Ascending aorta (tissue), 2 donors: ENCODE measurements at places on chromosomes 1 and 21. TPM values are rescaled to one million over a fixed set of nuclear protein-coding genes. Genes with fewer than 3 reads are reported as not detected.

GRCh38 chr1:194252199-194252598 lies 1065.8 kb upstream of the B3GALT2 start:
- no peak overlapping the region for H3K27ac ChIP-seq
- no peak overlapping the region for H3K4me3 ChIP-seq
- no peaks in the 10 kb centered on the region for H3K36me3 ChIP-seq
- H3K27me3 ChIP-seq, result no peaks in the 10 kb centered on the region
- no peak for DNase-seq

GRCh38 chr1:164466001-164466421 lies 93.0 kb upstream of the PBX1 start:
- DNase-seq, result no peak
- no peak overlapping the region for H3K27ac ChIP-seq
- no peaks in the 10 kb centered on the region for H3K4me1 ChIP-seq
- no peaks in the 10 kb centered on the region for H3K27me3 ChIP-seq

DNA sequence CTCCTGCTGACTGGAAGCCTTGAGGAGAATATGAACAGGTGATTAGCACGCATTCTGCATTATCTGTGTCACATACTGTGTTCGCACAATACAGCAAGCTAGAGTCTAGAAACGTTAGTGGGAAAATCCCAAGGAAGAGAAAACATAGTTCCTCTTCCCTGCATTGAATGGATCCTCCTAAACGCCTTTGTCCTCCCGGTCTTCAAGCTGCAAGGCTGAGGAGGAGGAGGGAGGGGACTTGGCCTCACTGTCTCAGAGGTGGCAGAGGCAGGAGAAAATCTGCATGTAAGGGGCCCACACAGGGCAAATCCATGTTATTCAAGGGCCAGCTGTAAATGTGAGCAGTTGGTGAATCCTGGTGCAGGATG lies 34.4 kb downstream of the WNT9A start:
- H3K27me3 ChIP-seq, result no peaks in the 10 kb centered on the region
- no peak overlapping the region for H3K4me3 ChIP-seq
- DNase-seq, result no peak
- no peaks in the 10 kb centered on the region for H3K36me3 ChIP-seq
- H3K27ac ChIP-seq, result no peak overlapping the region
- no peaks in the 10 kb centered on the region for H3K4me1 ChIP-seq

DNA sequence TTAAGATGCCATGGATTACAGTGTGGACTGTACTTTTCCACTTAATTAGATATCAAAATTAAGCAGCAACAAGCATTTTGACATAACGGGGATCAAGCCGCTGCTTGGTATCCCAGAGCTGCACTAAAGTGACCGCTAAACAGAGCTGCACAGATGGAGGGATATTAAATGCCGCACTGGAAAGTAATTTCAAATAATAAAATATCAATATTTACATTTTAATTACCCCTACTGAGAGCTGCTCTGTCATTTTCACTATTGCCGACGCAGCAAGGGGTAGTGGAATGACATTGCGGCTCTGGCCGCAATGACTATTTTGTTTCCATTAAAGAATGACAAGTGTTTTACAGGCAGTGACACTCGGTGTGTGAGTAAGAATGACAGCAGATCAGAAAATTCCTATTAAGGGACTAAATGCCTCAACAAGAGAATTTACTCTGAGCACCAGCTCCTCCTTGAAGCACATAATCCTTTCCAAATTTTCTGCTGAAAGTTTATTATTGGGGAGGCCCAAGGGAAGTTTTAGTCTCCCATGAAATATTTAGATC lies 109.1 kb upstream of the USH2A start:
- no peak for DNase-seq
- no peaks in the 10 kb centered on the region for H3K36me3 ChIP-seq
- H3K4me3 ChIP-seq, result no peak overlapping the region
- H3K27me3 ChIP-seq, result no peaks in the 10 kb centered on the region
- H3K27ac ChIP-seq, result no peak overlapping the region
- H3K4me1 ChIP-seq, result no peaks in the 10 kb centered on the region

GRCh38 chr1:119964673-119965363 lies 68.5 kb upstream of the ADAM30 start:
- H3K4me1 ChIP-seq, result no peaks in the 10 kb centered on the region
- no peak for DNase-seq
- peak overlapping the region; percentile 74 for H3K27ac ChIP-seq
- H3K27me3 ChIP-seq, result no peaks in the 10 kb centered on the region
- peaks cover 21% of the 10 kb centered on the region for H3K36me3 ChIP-seq

- H3K27me3 ChIP-seq, result no peaks in the 10 kb centered on the region
- no peaks in the 10 kb centered on the region for H3K4me1 ChIP-seq
- no peak for DNase-seq
- H3K27ac ChIP-seq, result no peak overlapping the region
- no peaks in the 10 kb centered on the region for H3K36me3 ChIP-seq
Observed at GRCh38 chr1:101898137-101898536, 98.6 kb downstream of the OLFM3 start.

DNA sequence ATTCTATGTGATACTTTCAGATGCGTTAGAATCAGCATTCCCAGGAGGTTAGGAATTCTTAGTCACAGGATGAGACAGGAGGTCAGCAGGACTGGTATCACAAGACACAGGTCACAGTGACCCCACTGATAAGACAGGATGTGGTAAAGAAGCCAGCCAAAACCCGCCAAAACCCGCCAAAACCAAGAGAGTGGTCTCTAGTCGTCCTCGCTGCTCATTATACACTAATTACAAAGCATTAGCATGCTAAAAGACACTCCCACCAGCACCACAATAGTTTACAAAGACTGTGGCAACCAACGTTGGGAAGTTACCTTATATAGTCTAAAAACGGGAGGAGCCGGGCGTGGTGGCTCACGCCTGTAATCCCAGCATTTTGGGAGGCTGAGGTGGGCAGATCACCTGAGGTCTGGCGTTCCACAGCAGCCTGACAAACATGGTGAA lies 13.9 kb upstream of the ACTA1 start:
- H3K4me1 ChIP-seq, result no peaks in the 10 kb centered on the region
- DNase-seq, result no peak
- peaks cover 81% of the 10 kb centered on the region for H3K36me3 ChIP-seq
- H3K27ac ChIP-seq, result no peak overlapping the region
- no peak overlapping the region for H3K4me3 ChIP-seq

- no peak for DNase-seq
- H3K4me3 ChIP-seq, result peak overlapping the region; percentile 42
- H3K4me1 ChIP-seq, result peaks cover 30% of the 10 kb centered on the region
- H3K36me3 ChIP-seq, result peaks cover 35% of the 10 kb centered on the region
- peak overlapping the region; percentile 22 for H3K27ac ChIP-seq
Observed at GRCh38 chr1:109624201-109625010, 4.8 kb downstream of the AMPD2 start.

The FCRL1 gene
- total RNA-seq, result not detected

The RXFP4 gene
- total RNA-seq, result not detected

DNA sequence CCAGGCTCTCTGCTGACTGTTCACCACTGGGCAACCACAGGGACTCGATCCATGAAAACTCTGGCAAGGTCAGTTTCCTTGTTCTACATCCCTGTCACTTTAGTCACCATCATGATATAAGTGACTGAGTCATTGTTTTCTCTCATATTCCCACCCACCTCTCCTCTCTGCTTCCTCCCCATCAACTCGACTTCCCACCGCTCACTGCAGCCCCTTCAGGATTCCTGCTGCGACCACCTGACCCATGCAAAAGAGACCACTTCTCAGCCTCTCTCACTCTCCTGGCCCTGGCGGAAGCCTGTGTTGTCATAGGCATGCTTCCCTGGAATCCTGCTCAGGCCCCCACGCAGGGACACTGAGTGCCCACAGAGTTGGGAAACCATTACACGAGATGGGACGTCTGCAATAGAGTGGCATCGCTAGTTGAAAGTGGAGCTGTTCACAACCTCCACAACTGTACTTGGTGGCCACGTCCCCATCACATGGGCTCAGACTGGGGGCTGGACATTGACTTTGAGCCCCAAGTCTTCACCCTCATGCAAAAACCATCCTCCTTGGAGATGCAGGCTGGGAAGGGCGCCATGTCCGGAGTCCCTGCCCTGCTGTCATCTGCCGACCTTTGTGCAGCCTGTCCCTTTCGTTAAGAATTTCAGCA lies 1.8 kb upstream of the TFF2 start:
- no peaks in the 10 kb centered on the region for H3K27me3 ChIP-seq
- H3K4me3 ChIP-seq, result no peak overlapping the region
- H3K4me1 ChIP-seq, result no peaks in the 10 kb centered on the region
- DNase-seq, result peak; percentile 16

GRCh38 chr1:18422076-18422777 lies 58.5 kb upstream of the KLHDC7A start:
- H3K27me3 ChIP-seq, result no peaks in the 10 kb centered on the region
- H3K27ac ChIP-seq, result no peak overlapping the region
- no peak overlapping the region for H3K4me3 ChIP-seq
- no peak for DNase-seq

The GOLT1A gene
- not detected for total RNA-seq

The FAM72C gene
- 1.2 TPM for total RNA-seq

- peaks cover 6% of the 10 kb centered on the region for H3K36me3 ChIP-seq
- DNase-seq, result no peak
- no peaks in the 10 kb centered on the region for H3K4me1 ChIP-seq
- H3K4me3 ChIP-seq, result no peak overlapping the region
- no peaks in the 10 kb centered on the region for H3K27me3 ChIP-seq
Observed at GRCh38 chr1:203063287-203063686, 22.5 kb downstream of the MYOG start.

The BCL2L15 gene
- total RNA-seq, result not detected

The AKNAD1 gene
- not detected for total RNA-seq

- no peaks in the 10 kb centered on the region for H3K27me3 ChIP-seq
- peak overlapping the region; percentile 41 for H3K4me3 ChIP-seq
- no peaks in the 10 kb centered on the region for H3K36me3 ChIP-seq
- peaks cover 4% of the 10 kb centered on the region for H3K4me1 ChIP-seq
Observed at GRCh38 chr21:42057851-42058437, 13.2 kb upstream of the UMODL1 start.

GRCh38 chr1:42922687-42923366 lies 35.8 kb downstream of the SLC2A1 start:
- H3K27me3 ChIP-seq, result no peaks in the 10 kb centered on the region
- H3K4me3 ChIP-seq, result no peak overlapping the region
- peak overlapping the region; percentile 97 for H3K27ac ChIP-seq
- peaks cover 17% of the 10 kb centered on the region for H3K36me3 ChIP-seq
- no peak for DNase-seq
- peaks cover 9% of the 10 kb centered on the region for H3K4me1 ChIP-seq

DNA sequence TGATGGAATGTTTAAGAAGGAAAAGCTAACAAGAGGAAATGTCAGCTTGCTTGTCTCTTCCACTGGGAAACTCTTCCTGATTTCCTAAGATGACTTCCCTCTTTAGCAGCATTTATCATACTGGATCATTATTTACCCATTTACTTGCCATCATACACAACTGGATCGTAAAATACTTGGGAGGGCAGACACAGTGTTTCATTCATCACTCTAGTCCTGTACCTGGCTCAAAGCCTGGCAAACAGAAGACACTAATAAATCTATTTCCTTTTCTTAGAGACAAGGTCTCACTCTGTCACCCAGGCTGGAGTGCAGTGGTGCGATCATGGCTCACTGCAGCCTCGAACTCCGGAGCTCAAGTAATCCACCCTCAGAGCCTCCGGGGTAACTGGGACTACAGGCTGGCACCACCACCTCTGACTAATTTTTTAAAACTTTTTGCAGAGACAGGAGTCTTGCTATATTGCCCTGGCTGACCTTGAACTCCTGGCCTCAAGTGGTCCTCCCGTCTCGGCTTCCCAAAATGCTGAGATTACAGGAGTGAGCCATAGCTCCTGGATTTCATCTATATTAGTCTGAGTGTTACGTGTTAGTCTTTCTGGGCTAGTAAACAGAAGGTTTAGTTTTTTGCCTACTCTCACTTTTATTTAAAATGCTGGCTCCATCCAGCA lies 574.6 kb downstream of the SMYD3 start:
- H3K4me1 ChIP-seq, result no peaks in the 10 kb centered on the region
- no peaks in the 10 kb centered on the region for H3K36me3 ChIP-seq
- no peaks in the 10 kb centered on the region for H3K27me3 ChIP-seq
- no peak for DNase-seq
- no peak overlapping the region for H3K4me3 ChIP-seq

The CHIA gene
- not detected for total RNA-seq

DNA sequence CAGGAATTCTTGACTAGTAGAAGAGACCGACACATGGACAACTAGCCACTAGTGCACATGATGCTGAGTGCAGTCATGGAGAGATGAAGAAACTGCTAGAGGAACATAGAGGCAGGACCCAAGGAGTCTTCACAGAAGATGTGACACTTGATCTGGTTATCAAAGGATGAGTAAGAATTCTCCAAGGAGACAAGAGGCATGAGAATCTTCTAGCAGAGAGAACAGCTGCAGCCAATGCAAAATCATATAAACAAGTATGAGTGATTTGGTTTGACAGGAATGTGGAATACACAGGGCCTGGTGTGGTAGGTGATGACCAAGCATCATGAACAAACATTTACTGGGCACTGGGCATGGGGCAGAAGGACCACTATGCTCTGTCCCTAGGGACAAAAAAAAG lies 140.9 kb upstream of the CTTNBP2NL start:
- no peaks in the 10 kb centered on the region for H3K36me3 ChIP-seq
- no peak overlapping the region for H3K4me3 ChIP-seq
- no peak overlapping the region for H3K27ac ChIP-seq
- H3K27me3 ChIP-seq, result no peaks in the 10 kb centered on the region
- no peak for DNase-seq

DNA sequence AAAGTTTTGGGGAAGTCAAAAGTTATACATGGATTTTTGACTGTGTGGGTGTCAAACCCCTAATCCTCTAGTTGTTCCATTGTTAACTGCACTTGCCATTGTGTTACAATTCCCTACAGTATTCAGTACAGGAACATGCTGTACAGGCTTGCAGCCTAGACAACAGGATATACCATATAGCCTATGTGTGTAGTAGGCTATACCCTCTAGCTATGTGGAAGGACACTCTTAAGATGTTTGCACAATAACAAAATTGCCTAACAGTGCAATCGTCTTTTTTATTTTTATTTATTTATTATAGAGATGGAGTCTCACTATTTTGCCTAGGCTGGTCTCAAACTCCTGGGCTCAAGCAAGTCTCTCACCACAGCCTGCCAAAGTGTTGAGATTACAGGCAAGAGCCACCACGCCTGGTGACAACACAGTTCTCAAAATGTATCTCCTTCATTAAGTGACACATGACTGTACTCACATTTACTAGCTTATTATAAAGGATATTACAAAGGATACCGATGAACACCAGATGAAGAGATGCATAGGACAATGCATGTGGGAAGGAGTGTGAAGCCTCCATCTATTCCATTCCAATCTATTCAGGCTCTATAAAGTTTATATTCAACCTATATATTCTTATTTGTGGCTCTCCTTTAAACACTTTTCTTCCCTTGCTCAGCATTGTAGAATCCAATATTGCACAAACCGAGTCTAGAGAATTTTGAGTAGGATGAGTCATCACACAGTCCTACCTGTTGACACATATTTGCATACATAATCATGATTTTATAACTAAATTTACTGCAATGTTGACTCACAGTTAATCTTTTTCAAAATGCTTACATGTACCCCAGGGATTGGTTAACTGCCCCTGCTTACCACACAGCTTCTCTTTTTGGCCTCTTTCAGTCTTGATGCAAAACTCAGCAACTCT lies 28.4 kb upstream of the CEP350 start:
- H3K27me3 ChIP-seq, result no peaks in the 10 kb centered on the region
- no peak overlapping the region for H3K4me3 ChIP-seq
- no peak overlapping the region for H3K27ac ChIP-seq
- H3K36me3 ChIP-seq, result peaks cover 5% of the 10 kb centered on the region
- DNase-seq, result no peak

GRCh38 chr21:21898801-21899200 lies 900.6 kb downstream of the NCAM2 start:
- DNase-seq, result no peak
- H3K27ac ChIP-seq, result no peak overlapping the region
- no peaks in the 10 kb centered on the region for H3K36me3 ChIP-seq

GRCh38 chr1:82578086-82578726 lies 777.5 kb downstream of the ADGRL2 start:
- H3K4me1 ChIP-seq, result no peaks in the 10 kb centered on the region
- no peaks in the 10 kb centered on the region for H3K36me3 ChIP-seq
- no peak overlapping the region for H3K4me3 ChIP-seq
- DNase-seq, result no peak

The RNU11 gene
- not detected for total RNA-seq
